NCI-H2081 treated with DMSO at 0.1 percent for 48 hours (cell line): ENCODE measurements at places on chromosomes 2 and 18.

GRCh38 chr2:15293262-15293937, 267.7 kb downstream of the NBAS start:
- no peak for DNase-seq

GRCh38 chr18:59359576-59359952, 499 bp upstream of the LMAN1 start:
- no peak for DNase-seq

GRCh38 chr18:37684183-37684582, 118.6 kb upstream of the CELF4 start:
- no peak for DNase-seq

DNA sequence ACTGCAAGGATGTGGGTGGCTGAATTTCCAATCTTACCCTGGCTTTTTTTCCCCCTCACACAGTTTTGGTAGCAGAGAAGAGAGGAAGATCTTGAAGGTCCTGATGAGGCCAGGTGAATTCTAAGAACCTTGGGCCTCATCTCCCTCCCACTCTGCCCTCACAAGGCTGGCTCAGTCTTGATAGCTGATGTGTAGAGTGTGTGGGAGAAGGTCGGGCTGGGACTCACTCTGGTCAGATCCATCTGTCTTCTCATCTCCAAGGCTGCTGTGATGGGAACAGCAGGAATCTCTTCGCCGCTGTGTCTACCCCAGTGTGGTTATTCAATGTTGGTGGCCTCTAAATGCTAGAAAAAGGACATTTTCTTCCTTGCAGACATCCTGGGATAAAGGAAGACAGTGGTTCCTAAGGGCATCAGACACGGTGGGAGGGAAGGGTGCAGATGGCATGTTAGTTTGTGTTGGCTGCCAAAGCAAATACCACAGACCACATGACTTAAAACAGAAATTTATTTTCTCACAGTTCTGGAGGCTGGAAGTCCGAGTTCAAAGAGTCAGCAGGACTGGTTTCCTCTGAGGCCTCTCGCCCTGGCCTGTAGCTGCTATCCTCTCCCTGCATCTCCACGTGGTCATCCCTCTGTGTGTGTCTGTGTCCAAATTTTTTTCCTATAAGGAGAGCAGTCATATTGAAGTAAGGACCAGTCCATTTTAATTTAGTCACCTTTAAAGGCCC, 37.6 kb upstream of the MGAT4A start:
- no peak for DNase-seq

GRCh38 chr2:232328032-232328422, 50.5 kb upstream of the ALPP start:
- no peak for DNase-seq

GRCh38 chr2:239376351-239376750, 24.5 kb downstream of the HDAC4 start:
- no peak for DNase-seq

- DNase-seq: no peak
Observed at GRCh38 chr2:186135686-186136085, 350.4 kb upstream of the ZC3H15 start.

GRCh38 chr18:49699303-49699702, 114.0 kb downstream of the ACAA2 start:
- no peak for DNase-seq

GRCh38 chr2:186984966-186985365, 136.0 kb upstream of the ZSWIM2 start:
- no peak for DNase-seq

DNA sequence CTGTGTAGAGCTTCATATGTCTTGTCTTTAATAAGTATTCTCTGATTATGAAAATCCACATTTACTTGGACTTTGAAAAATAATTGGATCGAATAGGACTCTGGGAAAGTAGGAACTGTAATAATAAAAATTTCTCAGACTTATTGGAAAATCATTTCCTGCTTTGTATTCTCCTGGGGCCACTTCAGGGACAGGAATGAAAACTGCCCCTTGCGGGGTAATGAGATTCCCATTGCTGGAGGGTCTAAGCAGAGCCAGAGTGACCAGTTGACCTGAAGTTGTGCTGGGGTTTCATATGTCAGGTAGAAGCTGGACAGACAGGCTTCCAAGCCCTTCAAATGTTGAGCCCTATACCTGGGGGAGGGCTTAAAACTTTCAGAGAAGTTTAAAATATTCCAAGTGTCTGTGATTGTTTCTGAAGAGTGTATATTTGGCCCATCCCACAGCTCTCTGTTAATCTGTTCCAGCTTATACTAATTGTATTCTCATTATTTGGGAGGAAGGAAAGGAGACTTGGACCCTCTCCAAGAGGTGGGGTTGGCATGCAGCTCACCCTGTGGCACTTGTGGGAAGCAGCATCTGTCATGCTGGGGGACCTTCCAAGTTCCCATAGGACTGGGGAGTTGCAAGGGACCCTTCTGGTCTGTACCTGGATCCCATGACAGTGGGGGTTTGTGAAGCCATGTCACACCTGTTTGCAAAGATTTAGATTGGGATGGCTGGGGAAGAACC, 268.7 kb upstream of the ATP5MC3 start:
- DNase-seq: no peak

DNA sequence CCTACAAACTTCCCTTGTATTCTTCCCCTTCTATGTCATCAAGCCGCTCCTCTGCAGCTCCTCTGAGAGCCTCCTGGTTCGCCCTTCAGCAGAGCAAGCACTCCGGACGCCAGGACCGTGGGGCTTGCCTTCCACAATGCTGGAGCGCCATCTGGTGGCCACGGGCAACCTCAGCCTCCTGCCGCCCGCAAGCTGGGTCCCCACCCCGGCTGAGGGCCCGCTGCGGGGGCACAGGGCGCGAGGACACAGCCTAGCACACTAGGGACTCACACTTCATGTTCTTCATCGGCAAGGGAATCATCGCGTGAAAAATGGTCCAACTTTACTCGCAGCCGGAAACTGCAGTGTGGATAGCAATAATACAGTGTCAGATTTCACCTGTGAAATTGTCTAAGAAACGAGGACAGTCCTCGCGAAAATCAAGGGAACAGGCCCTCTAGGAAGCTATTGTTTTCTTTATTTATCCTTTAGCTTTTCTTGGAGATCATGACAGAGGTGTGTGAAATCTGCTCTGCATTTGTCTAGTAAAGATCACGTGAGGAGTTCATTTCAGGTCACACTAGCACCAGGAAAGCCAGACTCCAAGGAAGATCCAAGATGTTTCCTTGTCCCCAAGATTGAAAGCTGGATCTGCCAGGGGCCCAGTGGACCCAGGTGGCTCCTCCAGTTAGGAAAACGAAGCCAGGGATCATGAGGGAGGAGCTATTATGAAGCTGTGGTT, 5.8 kb downstream of the PRLH start:
- DNase-seq: peak; percentile 20

GRCh38 chr2:120749506-120750431, 14.1 kb downstream of the GLI2 start:
- DNase-seq: no peak

GRCh38 chr2:186588940-186589611, 780 bp upstream of the ITGAV start:
- no peak for DNase-seq

DNA sequence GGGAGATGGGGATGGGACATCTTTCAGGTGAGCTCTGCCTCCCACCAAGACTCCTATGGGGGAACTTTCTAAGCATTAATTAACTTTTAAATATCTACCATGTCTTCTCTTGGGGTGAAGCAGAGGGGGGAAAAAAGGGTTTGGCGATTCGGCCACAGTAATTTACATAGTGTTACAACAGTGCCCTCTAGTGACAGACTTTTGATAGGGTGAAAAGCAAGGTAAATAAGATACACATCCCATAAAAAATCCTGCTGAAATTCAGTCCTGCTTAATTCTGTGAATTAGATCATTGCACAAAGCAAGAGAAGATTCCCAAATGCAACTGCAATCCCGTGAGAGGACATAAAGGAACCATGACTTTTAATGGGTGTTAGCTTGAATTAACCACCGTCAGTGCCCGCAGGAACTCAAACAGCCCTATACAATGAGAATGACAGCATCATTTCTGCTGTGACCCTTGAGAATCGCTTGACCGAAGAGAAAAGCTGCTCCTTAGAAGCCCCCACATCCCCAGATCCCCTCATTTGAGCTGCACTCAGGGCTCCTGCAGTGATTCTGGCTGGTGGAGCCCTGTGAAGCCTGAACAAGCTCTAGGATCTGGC, 32.8 kb downstream of the FAM124B start:
- DNase-seq: no peak

- DNase-seq: no peak
Observed at GRCh38 chr2:156818944-156819343, 382.8 kb downstream of the GPD2 start.

DNA sequence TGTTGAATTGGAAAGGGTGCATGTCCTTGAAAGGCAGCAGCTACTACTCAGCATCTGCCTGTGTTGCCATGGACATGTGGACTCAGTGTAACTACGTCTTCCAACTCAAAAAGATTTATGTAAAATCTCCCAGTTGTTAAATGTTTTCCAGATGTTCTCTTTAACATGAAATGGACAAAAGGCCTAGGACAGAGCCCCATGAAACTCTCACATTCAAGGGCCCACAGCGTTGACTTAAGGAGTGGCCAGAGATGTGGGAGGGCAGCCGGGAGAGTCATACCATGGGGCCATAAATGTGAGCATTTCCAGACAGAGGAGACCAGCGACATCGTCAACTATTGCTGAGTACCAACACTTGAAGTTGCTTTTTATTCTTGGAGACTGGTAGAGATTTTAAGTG, 9.9 kb downstream of the SLC3A1 start:
- no peak for DNase-seq

DNA sequence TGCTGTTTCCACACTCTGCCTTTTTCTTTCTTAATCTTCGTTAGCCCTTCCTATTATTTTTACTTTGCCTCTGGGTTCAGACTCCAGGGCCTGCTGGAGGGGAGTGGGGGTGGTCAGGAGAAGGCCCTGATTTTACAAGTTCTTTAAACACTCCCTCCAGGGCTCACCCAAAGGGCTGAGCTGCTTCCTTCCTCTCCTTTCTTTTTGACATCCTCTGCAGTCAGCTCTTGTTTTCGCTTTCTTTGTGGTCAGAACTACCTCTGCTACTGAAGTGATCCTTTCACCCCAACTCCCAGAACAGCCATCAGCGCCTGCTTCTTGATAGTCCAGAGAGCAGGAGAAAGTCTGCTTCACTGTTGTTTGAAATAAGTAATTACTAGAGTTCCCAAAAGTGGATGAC, 925.7 kb downstream of the EPHA4 start:
- no peak for DNase-seq

DNA sequence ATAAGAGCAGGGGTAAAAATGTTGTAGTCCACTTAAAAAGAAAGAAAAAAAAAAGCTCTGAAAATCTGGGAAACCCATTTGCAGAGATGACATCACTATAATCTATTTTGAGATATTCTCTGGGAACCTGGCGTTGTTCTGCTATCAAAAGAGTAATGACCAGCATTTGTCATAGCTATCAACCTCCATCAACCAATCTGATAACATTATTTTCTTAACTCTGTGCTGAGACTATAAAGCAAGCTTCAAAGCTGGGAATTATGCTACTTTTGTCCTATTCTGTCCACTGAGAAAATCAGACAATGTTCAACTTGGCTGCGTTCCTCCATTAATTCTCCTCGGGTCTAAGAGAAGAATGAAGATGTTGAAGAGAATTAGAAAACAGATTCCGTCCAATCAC, 107.5 kb downstream of the STK39 start:
- DNase-seq: no peak

DNA sequence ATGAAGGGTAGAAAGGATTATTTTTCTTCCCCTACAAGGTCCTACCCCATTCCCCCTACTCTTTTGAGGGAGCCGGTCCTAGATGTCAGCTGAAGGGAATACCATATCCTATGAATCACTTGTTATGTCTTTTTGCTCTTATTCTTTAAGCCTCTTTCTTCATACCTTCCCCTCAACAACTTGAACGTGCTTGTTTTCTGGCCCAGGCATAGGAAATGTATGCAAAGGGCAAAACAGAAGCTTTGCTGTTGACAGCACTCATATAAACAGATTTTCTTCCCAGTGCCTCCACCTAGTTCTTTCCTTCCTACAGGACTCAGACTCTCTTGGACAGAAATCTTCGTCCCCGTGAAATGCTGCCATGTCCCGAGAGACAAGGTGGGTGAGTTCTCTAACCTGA, 64.6 kb downstream of the TMEM17 start:
- DNase-seq: no peak

DNA sequence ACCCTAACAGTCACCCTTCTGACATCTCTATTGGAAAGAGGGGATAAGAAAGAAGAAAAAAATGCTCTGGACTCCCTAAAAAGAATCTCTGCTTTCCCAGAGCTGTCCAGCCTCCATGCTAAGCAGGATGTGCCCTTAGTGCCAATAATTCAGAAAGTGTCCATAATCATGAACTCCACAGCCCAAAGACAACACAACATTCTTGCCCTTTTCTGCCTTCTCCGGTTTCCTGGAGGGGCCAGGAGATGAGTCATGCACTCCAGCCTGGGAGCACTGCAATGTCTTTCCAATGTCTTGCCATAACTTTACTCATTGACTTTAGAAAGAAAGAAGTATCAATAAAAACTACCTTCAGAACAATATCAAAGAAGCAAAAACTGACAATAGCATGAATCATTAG, 44.0 kb downstream of the KLF7 start:
- DNase-seq: no peak

GRCh38 chr2:172285760-172286159, 141.6 kb upstream of the ITGA6 start:
- no peak for DNase-seq

- DNase-seq: no peak
Observed at GRCh38 chr18:2758309-2758708, 88.5 kb upstream of the EMILIN2 start.

DNA sequence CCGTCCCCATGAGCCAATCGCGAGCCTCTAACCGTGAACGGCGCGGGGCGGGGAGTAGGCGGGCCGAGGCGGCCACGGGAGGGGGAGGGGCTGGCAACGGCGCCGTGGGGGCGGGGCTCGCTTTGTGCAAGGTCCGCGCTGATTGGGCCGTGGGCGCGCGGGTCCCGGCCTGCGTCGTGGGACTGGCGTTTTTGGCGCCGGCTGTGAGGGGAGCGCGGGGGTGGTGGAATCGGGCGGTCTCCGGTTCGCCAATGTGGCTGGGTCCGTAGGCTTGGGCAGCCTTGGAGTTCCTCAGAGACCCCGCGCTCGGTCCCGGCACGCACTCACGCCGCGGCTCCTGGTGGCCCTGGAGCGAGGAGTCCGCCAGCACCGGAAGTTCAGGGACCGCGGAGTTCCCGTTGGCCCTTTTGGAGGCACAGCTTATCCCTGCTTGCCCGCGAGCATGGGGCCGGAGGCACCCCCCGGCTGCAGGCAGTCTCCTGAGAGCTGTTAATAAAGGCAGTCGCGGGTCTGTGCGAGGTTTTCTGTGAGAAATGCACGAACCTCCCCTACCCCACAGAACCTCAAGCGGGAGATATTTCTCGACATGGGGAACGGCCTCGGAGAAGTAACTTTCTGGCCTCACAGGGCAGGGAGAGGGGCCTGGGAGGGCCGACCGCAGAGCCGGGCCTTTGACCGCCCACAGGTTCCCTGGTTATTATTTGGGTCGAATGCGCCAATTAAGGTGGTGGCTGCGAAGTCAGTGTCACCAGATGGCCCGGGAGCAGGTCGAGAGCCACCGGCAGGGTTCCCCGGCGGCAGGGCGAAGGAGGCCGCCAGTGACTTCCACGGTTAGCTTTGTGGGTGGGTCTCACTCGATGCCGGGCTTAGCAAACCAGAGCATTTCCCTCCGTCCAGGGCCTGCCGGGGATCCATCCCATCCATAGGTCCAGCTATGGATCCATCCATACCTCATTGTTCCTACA, 574 bp upstream of the NCL start:
- no peak for DNase-seq

GRCh38 chr18:70296781-70297180, 7.9 kb downstream of the SOCS6 start:
- no peak for DNase-seq
